Stimulated activated CD8-positive, alpha-beta memory T cell treated with anti-CD3 and anti-CD28 coated beads, Interleukin-4, amount 100 ng/mL, for 1 hour (primary cell): ENCODE measurements at places on chromosomes 12 and 14.

DNA sequence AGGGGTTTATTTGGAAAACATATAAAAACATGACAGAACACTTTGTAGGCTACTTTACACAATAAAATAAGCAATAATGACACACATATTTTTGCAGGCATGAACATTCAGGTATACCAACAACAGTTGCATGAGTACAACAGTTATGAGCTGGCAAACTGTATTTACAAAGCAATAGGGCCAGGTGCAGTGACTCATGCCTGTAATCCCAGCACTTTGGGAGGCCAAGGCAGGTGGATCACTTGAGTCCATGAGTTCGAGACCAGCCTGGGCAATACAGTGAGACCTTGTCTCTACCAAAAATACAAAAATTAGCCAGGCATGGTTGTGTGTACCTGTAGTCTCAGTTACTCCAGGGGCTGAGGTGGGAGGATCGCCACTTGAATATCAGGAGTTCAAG is 101.1 kb downstream of the BMP4 start:
- no peak for DNase-seq

- DNase-seq: peak; percentile 50
These were observed 3.2 kb upstream of the SYNE3 start for GRCh38 chr14:95519699-95520098.

DNA sequence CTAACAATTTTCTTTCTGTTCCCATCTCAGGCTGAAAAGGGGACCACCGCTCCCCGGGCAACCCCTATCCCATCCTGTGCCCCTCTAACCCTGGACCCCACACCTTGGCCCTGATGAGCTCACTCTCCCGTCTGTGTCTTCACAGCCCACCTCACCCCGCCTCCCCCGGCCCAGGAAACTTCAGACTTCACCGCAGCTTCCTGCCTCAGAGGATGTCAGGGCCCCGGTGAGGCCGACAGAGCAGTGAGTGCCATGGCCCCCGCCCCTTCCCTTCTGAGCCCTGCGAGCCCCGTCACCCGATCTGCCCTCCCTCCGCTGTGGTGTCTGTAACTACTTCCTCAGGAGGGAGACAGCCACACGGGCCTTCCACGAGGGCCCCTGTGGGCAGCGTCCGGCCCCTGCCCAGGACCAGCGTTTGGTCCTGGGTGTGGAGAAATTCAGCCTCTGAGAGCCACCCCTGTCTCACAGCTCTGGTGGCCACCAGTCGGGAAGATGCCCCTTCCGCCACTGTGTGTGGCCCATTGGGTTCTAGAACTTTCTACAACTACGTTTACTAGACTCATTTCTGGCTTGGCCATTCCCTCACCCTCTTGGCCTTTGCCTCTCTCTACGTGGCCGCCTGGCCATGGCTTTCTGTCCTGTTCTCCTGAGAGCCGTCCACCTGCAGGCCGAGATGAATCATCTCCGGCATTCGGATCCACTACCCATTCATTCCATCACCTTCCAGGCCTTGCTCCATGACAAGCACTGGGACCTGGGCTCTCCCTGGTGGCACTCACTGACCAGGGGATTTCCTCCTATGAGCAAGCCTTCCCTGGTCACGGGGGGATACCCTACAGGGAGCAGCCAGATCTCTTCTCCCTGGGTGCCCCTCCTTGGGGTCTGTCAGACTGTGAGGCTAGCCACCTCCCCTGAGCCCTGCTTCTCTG is 3.4 kb downstream of the RHOF start:
- DNase-seq: peak; percentile 92

DNA sequence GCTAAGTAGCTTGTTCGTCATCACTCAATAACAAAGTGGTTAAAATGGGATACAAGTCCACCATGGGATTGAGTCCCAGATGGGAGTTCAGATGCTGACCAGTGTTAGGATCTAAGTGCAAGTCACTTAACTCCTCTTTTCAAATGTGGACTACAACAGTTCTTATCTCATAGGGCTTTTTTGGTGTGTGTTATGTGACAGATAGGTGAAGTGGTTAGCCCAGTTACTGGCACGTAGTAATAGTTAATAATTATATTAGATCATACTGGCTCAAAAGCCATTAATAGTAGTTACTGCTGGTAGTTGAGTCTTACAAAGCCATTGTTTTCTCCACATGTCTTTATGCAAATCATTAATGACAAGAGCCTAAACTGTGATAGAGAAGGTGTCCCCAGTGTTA is 73.2 kb downstream of the RCOR1 start:
- no peak for DNase-seq

DNA sequence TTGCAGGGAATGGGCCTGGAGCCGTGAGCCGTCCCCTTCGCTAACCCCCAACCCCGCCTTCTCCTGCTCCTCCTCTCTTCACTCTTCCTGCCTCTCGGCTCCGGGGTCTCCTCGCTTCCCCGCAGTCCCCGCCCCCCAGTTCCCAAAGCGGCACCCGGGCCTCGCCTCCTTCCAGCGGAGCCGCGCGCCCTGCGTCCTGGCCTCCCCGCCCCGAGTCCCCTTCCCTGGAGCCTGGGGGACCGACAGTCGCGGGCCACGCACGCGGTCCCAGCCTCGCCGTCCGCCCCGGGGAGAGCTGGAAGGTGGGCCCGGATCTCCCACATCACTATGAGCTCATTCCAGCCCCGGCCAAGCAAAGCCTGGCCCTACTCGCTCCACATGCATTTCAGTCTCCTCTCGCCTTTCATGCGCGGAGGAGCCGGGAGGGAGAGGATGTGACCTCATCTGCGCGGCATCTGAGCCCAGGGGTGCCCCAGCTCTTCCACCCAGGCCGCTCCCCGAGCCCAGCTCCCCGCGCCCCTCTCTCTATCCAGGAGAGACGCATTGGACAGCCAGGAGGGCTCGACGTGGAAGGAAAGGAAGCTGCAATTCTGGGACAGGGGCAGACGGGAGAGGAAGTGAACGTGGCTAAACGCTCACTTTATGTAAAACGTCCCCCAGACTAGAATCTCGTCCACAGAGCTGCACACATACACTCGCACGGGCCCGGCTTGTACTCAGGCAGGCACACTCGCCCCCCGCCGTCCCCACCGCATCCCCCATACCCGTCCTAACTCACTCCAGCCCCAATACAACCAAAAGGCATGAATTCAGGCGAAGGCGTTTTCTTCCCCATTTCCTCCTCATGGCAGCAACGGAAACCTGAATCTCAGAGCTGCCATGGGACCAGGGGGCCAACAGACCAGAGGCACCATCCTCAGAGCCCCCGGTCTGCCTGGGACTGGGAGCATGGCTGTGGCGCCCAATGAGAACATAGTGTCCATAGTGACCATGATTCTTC is 108.7 kb upstream of the CCND2 start:
- no peak for DNase-seq

- DNase-seq: no peak
These were observed 14.0 kb downstream of the CCER1 start for GRCh38 chr12:90940872-90941499.

- DNase-seq: no peak
These were observed 73.5 kb downstream of the LIN7A start for GRCh38 chr12:80864046-80864735.

- no peak for DNase-seq
These were observed 215.9 kb downstream of the CACNA1C start for GRCh38 chr12:2268471-2269286.

DNA sequence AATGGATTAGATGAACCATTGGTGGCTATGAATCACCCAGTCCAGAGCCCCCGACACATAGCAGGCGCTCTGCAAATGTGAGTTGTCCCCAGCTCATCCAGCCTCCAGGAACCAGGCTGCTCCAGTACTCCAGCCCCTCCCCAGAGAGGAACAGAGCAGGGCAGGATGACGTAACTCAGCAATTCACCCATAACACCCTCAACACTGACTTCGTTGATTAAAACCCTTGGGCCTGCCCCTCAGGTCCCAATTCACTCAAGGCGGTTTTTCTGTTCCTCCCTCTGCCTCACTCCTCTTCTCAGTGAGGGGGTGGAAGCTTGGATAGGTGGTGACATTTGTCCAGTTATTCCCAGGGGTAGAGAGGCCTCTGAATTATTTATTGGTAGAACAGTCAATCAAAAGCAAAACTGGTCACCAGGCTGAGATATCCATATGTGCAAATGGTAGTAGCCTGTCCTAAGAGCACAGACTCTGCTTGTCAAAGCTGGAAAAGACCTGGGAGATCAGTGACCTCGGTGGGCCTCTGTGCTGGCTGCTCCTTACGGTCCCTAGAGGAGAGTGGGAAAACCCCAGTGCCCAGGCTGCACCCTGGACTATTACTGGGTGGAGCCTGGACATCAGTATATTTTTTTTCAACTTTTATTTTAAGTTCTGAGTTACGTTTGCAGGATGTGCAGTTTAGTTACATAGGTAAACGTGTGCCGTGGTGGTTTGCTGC is 97.0 kb downstream of the CMKLR1 start:
- no peak for DNase-seq

- DNase-seq: no peak
These were observed 687.5 kb upstream of the FBXO33 start for GRCh38 chr14:40119765-40120164.

DNA sequence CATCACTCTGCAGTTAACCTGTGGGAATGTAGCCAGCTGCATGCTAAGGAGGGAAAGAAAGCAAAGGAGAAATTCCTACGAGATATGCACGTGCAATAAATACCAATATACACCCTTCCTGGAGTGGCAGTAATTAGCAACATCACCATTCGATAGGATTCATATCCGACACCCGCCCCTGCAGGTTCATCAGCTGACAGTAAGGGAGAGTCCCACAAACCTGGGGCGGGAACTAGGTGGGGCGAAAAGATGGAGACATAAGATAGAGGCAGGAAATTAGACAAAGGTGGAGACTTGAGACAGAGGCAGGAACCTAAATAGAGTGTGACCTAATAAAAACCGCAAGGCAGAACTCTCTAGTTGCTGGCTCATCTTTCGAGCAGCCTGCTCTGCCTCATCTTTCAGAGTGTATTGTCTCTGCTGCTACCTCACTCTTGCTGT is 51.6 kb downstream of the PLEKHG3 start:
- DNase-seq: peak; percentile 5

GRCh38 chr12:124742678-124743077 is 121.0 kb downstream of the SCARB1 start:
- no peak for DNase-seq

DNA sequence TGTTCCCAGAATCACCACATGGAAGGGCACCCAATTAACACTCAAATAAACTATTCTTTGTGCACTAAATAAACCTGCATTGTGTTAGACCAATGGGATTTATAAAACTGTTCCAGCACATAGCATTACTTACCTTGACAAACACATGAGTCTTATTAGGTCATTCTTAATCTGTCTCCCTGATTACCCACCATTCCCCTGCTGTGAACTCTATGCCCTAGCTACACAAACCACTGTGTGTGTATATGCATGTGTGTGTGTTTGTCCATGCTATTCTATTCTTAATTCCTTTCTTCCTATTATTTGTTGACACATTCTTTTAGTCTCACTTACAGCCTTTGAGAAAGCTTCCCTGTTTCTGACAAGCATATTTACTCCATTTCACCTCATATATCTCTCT is 303.6 kb upstream of the GARIN6 start:
- no peak for DNase-seq

- DNase-seq: no peak
These were observed 14.2 kb upstream of the PLXNC1 start for GRCh38 chr12:94133964-94134795.

GRCh38 chr14:59187802-59188460 is 536 bp upstream of the DAAM1 start:
- peak; percentile 24 for DNase-seq

DNA sequence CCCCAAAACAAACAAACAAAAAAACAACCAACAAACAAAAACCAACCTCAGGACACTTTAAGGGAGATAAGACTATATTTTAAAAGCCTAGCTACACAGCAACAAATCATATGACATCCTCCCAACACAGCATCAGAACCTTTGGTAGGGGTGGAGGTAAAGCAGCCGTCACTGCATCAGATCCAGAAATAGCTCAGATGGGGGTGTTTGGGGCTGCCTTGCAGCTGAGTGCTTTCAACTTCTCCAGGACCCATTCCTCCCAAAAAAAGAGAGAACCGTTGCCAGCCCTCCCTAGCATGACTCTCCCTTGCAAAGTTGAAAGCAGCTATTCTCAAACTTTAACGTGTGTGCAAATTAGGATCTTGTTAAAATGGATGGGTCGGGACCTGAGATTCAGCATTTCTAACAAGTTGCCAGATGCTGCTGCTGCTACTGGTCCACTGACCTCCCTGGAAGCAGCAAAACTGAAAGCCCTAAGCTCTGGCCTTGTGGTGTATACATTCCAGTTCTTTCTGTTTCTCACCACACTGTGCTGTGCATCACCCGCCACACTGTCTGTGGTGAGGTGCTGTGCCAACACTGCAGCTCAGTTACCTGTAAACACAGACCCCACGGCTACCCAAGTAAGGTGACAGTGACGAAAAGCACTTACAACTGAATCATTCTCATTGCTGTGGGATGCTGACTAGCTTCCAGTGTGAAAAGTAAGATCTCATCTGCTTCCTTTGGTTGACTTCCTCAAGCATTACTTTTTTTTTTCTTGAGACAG is 54.0 kb downstream of the SLC38A1 start:
- peak; percentile 57 for DNase-seq

DNA sequence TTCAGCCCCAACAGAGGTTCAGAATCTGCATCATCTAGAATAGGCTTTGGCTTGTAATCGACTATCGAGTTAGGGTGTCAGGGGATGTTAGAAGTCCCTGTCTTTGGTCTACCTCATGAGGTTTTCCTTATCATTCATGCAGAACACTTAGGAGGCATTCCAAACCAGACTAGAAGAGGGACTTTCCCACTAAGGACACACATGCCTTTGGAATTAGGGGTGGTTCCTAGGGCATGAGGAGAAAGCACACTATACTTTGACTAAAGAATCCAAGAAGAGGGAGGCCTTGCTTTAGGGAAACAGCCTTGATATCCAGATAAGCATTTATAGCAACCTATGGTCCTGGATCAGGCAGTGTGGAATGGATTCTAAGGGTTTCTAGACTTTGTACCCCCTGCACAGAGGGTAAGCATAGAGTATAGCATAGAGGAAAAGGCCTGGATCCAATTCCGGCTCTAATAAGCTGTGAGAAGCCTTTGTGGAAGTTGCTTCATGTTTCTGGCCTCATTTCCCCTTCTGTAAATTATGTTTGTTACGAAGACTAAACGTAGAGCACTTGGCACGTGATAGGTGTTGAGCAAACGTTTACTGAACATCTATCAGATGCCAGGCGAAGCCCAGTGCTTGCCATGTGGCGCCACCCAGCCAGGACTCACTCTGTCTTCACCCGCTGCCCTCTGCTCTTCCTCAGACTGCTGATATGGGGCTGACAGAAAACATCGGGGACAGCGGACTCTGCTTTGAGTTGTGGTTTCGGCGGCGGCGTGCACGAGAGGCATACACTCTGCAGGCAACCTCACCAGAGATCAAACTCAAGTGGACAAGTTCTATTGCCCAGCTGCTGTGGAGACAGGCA is 13.2 kb downstream of the ZNF219 start:
- DNase-seq: no peak

DNA sequence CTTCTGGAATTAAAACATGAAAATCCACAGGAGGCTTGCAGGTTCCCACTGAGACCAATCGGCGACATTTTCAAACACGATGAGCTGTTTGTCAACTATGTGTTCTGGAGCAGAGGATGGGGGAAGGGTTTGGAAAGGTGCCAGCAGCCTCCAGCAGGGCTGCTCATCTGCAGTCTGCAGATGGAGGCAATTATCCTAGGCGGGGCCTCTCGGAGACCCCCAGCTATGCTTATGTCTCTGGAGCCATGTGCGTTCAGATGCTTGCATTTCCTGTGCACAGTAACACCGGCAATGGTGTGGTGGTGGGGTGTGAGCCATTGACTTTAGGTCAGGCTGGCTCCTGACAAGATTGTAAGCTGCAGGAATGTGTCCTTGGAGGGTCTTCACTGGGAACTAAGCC is 51.7 kb downstream of the RPH3A start:
- no peak for DNase-seq

- no peak for DNase-seq
These were observed 274.7 kb downstream of the SLC6A15 start for GRCh38 chr12:84637926-84638325.

GRCh38 chr14:51989293-51990234 is at the start of gene RTRAF:
Gene RTRAF (plus strand): TSS chr14:51989546. CDS start chr14:51989640, 94 bp downstream.
- peak; percentile 84 for DNase-seq
